ENCODE measurements at places on chromosomes 16 and 17.

- no peak overlapping the region for H3K27ac ChIP-seq
- H3K4me3 ChIP-seq: no peak overlapping the region
- DNase-seq: no peak
- no peaks in the 10 kb centered on the region for H3K4me1 ChIP-seq
These were observed 88.8 kb downstream of the HS3ST3B1 start for GRCh38 chr17:14389681-14390080.

DNA sequence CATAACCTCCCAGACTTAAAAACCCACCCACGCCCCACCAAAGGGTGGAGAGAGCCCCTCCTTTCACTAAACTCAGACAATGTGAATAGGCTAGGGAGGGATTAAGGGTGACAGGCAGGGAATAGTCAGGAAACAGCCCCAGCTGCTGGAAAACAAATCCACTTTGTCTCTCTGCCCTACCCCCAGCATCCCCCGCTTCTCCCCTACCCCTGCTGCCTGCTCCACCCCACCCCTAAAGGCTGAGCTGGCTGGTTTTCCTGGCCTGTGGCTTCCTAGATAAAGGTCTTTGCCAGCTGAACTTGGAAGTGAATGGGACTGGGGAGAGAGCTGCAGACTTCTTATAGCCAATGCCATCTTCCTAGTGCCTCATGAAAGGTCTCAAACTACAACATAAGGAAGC lies 15.0 kb downstream of the CAVIN1 start:
- H3K36me3 ChIP-seq: peaks cover 7% of the 10 kb centered on the region
- no peak overlapping the region for H3K4me3 ChIP-seq
- no peak for DNase-seq

DNA sequence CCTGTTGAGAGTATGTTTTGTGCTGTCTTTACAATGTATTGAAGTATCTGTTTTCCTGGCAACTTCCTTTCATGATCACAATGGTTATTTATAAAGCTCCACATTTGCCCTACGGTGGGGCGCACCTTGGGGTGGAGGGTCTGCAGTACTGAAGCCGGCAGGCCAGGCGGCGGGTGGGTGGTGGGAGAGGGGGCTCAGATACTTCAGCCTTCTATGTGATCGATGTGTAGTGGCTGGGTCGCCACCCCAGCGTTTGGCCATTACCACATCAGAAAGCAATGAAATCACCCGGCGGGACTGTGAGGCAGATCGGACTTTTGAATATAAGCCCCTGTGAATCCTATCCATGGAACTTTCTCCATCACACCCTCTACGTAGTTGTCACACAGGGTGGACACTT lies 196.6 kb downstream of the FOXL1 start:
- H3K27ac ChIP-seq: no peak overlapping the region
- no peak for DNase-seq
- no peaks in the 10 kb centered on the region for H3K36me3 ChIP-seq
- H3K4me1 ChIP-seq: no peaks in the 10 kb centered on the region
- no peak overlapping the region for H3K4me3 ChIP-seq
- no peaks in the 10 kb centered on the region for H3K27me3 ChIP-seq

GRCh38 chr17:71878998-71879397 lies 241.8 kb upstream of the SOX9 start:
- DNase-seq: no peak
- H3K4me3 ChIP-seq: no peak overlapping the region
- H3K36me3 ChIP-seq: no peaks in the 10 kb centered on the region
- H3K27ac ChIP-seq: no peak overlapping the region
- no peaks in the 10 kb centered on the region for H3K4me1 ChIP-seq

DNA sequence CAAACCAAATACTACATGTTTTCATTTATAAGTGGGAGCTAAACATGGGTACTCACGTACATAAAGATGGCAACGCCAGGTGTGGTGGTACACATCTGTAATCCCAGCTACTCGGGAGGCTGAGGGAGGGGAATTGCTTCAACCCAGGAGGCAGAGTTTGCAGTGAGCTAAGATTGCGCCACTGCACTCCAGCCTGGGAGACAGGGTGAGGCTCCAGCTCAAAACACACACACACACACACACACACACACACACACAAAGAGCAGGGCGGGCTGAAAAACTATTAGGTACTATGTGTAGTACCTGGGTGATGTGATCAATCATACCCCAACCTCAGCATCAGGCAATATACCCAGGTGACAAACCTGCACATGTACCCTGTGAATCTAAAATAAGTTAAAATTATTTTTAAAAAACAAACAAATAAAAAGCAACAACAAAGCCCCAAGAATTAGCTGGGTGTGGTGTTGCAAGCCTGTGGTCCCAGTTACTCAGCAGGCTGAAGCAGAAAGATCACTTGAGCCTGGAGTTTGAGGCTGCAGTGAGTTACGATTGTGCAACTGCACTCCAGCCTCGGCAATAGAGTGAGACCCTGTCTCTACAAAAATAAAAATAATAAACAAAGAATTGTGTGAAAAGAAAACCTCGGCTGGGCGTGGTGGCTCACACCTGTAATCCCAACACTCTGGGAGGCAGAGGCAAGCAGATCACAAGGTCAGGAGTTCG lies 11.9 kb upstream of the FAAP100 start:
- no peak overlapping the region for H3K27ac ChIP-seq
- peaks cover 31% of the 10 kb centered on the region for H3K36me3 ChIP-seq
- H3K4me3 ChIP-seq: no peak overlapping the region
- H3K27me3 ChIP-seq: no peaks in the 10 kb centered on the region
- no peak for DNase-seq
- H3K4me1 ChIP-seq: no peaks in the 10 kb centered on the region

GRCh38 chr17:1640329-1641064 lies 5.0 kb downstream of the SCARF1 start:
- H3K27ac ChIP-seq: no peak overlapping the region
- H3K36me3 ChIP-seq: no peaks in the 10 kb centered on the region
- no peak for DNase-seq
- H3K4me3 ChIP-seq: no peak overlapping the region
- H3K27me3 ChIP-seq: no peaks in the 10 kb centered on the region

- no peaks in the 10 kb centered on the region for H3K27me3 ChIP-seq
- no peak for DNase-seq
- peaks cover 18% of the 10 kb centered on the region for H3K36me3 ChIP-seq
- H3K27ac ChIP-seq: no peak overlapping the region
- no peak overlapping the region for H3K4me3 ChIP-seq
- H3K4me1 ChIP-seq: 0 out of 2 replicates have a peak, but pooled peaks cover 1% of the 10 kb centered on the region
These were observed 3.4 kb downstream of the NARF start for GRCh38 chr17:82461827-82462524.

DNA sequence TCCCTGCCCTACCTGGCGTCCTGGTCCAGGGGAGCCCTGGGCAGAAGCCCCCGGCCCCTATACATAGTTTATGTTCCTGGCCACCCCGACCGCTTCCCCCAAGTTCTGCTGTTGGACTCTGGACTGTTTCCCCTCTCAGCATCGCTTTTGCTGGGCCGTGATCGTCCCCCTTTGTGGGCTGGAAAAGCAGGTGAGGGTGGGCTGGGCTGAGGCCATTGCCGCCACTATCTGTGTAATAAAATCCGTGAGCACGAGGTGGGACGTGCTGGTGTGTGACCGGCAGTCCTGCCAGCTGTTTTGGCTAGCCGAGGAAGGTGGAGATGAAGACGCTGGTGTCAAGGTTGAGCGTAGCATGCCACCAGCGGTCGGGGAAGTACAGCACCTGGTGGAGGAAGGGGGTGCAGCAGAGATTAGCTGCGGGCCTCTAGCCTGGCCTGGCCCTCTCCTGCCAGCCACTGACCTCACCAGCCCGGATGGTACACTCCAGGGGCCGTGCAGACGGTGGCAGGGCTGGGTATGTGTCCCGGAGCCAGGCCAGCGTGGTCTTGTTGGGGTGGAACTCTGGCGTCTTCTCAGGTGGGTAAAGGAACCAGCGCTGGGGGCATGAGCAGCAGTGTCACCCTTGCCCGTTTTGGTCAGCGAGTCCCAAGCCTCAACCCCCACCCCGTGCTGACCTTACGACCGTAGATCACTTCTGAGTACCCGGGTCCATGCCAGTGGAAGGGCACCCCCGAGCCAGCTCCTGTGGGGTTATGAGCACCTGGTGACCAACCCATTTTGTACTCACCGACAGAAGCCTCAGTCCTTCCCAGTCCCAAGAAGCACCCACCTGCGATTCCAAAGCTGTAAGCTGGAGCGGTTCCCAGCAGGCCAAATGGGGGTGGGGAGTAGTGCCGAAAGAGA lies 1.4 kb downstream of the JMJD8 start:
- no peaks in the 10 kb centered on the region for H3K27me3 ChIP-seq
- no peak for DNase-seq
- peaks cover 5% of the 10 kb centered on the region for H3K4me1 ChIP-seq

- H3K27ac ChIP-seq: no peak overlapping the region
- no peak for DNase-seq
- no peaks in the 10 kb centered on the region for H3K27me3 ChIP-seq
- peaks cover 3% of the 10 kb centered on the region for H3K4me1 ChIP-seq
These were observed 1.9 kb upstream of the CD68 start for GRCh38 chr17:7577327-7578199.

DNA sequence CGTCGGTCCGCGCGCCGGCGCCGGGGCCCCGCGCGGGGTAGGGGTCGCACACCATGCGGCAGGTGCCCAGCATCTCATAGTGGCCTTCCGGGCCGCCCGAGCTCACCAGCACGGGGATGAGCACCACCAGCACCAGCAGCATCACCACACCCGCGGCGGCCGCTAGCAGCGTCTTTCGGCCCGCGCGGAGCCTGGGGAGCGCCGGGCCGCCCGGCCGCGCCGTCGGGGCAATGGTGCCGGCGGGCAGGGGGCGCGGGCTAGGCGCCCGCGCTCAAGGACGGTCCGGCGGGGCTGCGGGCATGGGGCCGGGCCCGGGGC lies 237 bp downstream of the C1QL1 start:
- H3K4me1 ChIP-seq: peaks cover 7% of the 10 kb centered on the region
- peaks cover 23% of the 10 kb centered on the region for H3K27me3 ChIP-seq
- DNase-seq: no peak
- peak overlapping the region; percentile 25 for H3K4me3 ChIP-seq

- H3K4me1 ChIP-seq: no peaks in the 10 kb centered on the region
- no peaks in the 10 kb centered on the region for H3K27me3 ChIP-seq
- DNase-seq: no peak
- H3K27ac ChIP-seq: no peak overlapping the region
- H3K36me3 ChIP-seq: no peaks in the 10 kb centered on the region
These were observed 54.9 kb downstream of the SIAH1 start for GRCh38 chr16:48330189-48330840.

DNA sequence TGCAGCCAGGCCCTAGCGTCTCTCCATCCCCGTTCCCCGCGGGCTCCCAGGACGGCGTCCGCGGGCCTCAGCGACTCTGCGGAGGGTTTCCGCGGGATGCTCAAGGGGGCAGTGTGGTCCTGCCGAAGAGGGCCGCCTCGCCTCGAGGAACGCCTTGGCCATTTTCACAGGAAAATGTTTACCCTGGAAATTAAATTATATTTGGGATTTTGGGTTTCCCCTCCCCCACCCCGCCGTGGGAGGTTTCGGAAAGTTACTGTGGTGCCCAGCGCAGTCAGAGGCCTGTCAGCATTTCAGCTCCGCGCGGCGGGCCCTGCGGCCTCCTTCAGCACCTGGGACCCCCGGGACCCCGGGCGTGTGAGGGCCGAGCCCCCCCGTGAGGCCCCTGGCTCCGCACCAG lies 94.5 kb downstream of the PCTP start:
- H3K27ac ChIP-seq: no peak overlapping the region
- H3K4me1 ChIP-seq: no peaks in the 10 kb centered on the region
- DNase-seq: peak; percentile 29

- H3K4me1 ChIP-seq: peaks cover 10% of the 10 kb centered on the region
- no peak for DNase-seq
- H3K36me3 ChIP-seq: no peaks in the 10 kb centered on the region
- no peak overlapping the region for H3K27ac ChIP-seq
These were observed 6.4 kb upstream of the FOXJ1 start for GRCh38 chr17:76147211-76148014.

- DNase-seq: no peak
- H3K36me3 ChIP-seq: no peaks in the 10 kb centered on the region
- H3K27ac ChIP-seq: no peak overlapping the region
- H3K4me3 ChIP-seq: no peak overlapping the region
- no peaks in the 10 kb centered on the region for H3K27me3 ChIP-seq
These were observed 24.4 kb upstream of the SMG1 start for GRCh38 chr16:18950469-18951185.

DNA sequence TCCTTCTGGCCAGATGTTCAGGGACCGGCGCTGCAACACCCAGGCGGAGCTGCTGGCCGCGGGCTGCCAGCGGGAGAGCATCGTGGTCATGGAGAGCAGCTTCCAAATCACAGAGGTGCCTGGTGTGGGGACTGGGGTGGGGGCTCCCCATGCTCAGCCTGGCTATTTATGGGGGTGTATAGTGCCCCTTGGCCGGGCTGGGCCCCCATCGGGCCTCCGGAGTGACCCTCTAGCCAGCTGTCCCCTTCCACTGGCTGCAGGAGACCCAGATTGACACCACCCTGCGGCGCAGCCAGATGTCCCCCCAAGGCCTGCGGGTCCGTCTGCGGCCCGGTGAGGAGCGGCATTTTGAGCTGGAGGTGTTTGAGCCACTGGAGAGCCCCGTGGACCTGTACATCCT lies 6.1 kb downstream of the ITGB4 start:
- no peaks in the 10 kb centered on the region for H3K4me1 ChIP-seq
- H3K4me3 ChIP-seq: no peak overlapping the region
- H3K36me3 ChIP-seq: no peaks in the 10 kb centered on the region
- no peak for DNase-seq
- no peak overlapping the region for H3K27ac ChIP-seq
- no peaks in the 10 kb centered on the region for H3K27me3 ChIP-seq
